ENCODE measurements at places on chromosomes 6 and 20.

- no peak for DNase-seq
Observed at GRCh38 chr6:11731423-11731822, 47.2 kb downstream of the ADTRP start.

- DNase-seq = peak; percentile 42
Observed at GRCh38 chr6:32086661-32087573, 22.2 kb downstream of the TNXB start.

GRCh38 chr6:67231092-67231491 is 1404.0 kb upstream of the ADGRB3 start:
- DNase-seq = no peak

GRCh38 chr6:498795-499231 is 107.3 kb downstream of the IRF4 start:
- DNase-seq = no peak

- no peak for DNase-seq
Observed at GRCh38 chr6:24879351-24879750, 56.4 kb downstream of the RIPOR2 start.

DNA sequence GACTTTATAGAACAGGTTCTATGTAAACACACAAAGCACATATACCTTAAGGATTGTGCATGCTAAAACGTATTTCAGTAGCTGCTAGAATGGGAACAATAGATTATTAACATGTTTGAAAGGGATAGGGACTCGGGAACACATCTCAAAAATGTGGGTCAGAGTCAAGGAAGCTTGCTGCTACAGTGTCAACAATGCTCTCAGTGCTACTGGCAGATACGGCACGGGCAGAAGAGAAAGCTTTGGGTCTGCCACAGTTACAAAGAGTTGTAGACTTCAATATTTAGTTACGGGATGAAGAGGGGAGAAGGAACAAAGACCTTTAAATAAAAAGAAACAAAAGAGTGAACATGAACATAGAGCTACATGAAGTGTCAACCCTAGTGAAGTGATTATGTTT is 170.5 kb downstream of the BACH2 start:
- no peak for DNase-seq

DNA sequence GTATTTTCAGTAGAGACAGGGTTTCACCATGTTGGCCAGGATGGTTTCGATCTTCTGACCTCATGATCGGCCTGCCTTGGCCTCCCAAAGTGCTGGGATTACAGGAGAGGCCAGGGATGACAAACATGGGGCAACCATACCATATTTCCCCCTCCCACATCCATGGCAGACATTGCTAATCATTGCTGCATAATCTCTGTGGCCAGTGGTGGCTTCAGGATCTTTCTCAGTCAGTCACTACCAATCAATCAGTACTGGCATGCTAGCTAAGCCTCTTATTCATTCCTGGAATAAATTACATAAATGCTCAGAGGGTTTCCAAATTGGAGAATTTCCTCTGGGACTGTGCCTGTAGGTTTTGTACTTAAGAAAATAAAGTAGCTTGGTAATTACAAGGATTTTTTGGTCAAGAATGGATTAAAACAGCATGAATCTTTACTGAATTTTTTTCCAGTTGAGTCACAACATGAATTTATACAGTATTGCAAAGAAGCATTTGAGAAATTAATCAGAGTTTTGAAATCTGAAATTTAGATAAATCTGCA is 138.1 kb downstream of the FNDC1 start:
- no peak for DNase-seq

DNA sequence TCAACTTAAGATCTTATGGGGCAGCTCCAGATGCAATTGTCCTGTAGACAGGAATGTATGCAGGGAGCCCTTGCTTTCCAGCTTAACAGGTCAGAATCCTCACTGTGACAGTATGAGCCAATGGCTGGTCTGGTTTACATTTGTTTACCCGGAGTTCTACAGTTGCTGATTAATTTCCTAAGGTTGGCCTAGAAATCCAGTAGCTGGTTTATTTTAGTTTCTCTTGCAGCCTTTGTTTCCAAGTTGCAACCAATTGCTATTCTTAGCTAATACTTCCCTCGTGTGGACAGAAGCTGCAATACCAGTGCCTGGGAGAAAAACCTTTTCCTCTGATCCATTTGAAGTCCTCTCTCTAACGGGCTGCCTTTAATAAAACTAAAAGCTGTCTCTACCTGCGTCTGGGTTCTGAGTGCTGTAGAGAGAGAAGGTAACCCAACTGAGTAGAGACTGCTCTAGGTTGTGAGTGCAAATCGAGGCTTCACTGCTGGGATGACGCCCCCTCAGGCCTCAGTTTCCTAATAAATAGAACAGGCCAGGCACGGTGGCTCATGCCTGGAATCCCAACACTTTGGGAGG is 45.9 kb downstream of the ZNF217 start:
- peak; percentile 95 for DNase-seq

- DNase-seq = no peak
Observed at GRCh38 chr6:89615882-89616281, 22.7 kb downstream of the LYRM2 start.

DNA sequence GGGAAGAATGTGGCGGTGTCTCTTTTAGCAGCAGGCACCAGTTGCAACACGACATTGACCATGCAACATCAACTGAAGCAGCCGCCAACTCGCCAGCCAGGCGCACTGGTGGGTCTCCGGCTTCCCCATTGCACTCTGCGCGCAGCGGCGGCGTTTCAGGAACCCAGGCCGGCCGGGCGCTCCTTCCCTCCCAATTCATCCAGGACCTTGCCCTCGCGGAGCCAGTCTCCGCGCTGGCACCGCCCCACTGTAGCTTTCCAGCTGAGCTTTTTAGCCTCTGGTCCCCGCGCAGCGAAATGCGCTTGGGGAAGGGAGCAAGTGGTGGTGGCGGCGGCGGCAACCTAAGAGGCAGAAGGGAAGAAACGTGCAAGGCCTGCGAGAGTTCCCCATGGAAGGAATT is 297.9 kb upstream of the RIMS1 start:
- DNase-seq = no peak

GRCh38 chr6:116282698-116283097 is 3.0 kb upstream of the TSPYL1 start:
- DNase-seq = no peak

DNA sequence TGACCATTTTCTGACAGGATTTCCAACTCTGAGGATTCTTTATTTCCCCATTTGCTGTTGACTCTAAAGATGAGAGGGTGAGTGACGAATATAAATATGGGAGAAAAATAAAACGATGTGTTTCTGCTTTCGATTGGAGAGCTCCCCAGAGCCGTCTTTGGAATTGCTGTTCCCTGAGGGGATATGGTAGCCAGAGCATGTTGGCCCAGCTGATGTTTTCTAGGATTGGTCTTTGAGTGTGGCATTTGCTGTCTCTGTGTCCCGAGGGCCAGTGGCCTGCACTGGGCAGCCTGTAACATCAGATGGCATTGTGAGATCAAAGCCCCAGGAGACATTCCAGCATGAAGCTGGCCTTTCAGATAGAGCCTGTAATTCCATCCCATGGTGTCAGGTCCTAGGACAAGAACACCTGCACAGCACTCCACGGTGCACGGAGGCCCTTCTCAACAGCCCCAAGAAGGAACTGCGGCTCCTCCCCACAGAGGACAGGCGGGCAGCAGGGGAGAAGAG is 26.7 kb downstream of the PKIG start:
- no peak for DNase-seq

GRCh38 chr6:26067367-26067766 is 19.9 kb upstream of the HFE start:
- no peak for DNase-seq

- no peak for DNase-seq
Observed at GRCh38 chr6:162372106-162372505, 355.5 kb downstream of the PRKN start.

DNA sequence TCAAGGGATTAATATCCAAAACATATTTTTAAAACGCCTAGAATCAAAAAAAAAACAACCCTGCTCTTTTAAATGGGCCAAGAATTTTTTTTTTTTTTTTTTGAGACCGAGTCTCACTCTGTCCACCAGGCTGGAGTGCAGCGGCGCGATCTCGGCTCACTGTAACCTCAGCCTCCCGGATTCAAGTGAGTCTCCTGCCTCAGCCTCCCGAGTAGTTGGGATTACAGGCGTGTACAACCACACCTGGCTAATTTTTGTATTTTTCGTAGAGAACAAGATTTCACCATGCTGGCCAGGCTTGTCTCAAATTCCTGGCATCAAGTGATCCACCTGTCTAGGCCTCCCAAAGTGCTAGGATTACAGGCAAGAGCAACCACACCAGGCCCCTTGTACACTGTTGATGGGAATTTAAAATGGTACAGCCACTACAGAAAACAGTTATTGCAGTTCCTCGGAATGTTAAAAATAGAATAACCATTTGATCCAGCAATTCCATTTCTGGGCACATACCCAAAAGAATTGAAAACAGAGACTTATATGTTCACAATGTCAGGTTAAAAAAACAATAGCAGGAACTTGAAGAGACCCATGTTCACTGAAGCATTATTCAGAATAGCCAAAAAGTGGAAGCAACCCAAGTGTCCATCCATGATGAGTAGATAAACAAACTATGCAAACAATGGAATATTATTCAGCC is 3.1 kb upstream of the MYL9 start:
- DNase-seq = no peak

DNA sequence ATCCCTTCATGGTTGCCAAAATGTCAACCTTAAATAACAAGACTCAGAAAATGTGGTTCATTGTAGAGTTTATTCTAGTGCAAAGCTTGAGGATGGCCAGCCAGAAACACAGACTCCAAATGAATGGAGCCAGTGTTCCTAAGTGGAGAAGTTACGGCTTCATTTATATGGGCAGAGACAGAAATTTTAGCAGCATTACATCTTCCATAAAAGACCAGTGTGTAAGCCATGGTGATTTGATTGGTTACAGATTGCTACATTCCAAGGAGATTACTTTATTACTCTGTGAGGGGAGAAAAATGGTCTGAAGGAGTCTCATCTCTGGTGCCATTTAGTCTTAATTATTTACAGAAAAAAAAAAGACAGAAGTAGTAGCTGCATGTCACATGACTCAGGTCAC is 97.8 kb downstream of the OTOR start:
- DNase-seq = peak; percentile 71

DNA sequence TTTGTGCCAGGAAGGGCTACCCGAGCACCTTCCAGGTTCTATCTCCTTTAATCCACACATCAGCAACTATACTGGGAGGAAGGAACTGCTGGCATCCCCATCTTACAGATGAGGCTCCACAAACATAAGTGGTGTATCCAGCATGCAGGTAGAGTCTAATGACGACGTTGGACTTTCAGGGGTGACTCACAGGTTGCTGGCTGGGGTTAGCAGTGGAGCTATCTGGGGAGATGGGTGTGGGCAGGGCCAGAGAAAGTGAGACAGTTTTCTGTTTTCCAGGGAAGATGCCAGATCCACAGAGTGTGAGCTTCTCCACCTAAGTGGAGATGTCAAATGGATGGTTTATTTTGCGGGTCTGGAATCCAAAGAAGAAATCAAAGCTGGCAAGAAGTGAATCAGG is 31.8 kb downstream of the CDH22 start:
- DNase-seq = no peak

DNA sequence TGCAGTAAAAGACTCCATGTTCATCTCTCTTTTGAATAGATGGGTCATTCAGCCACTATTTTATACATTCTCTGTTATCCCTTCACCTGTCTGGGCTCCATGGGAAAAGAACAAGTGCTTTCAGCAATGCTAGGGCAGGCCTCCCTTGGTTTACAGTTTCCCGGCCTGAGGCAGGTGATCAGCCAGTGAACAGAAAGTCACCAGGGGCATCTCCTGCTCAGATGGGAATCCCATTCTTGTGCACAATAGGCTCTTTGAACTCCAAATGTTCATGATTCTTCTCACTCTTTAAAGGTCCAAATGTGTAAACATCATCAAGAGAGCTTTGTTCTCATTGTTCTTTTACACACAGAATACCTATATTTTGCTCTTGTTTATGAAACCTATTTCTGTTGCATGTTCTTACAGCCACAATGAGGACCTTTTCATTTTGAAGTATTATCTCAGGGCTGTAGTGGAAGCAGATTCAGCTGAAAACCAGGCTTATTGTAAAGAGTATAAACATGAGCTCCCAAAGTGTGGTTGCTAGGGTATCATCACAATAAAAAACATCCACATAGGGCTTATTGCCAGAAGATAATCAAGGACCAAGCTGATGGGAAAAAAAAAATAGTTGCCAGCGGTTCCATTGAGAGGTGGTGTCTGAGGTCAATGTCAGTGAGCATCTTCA is 267.1 kb upstream of the SGK1 start:
- DNase-seq = peak; percentile 12

- no peak for DNase-seq
Observed at GRCh38 chr6:7893342-7893741, 17.2 kb downstream of the TXNDC5 start.

GRCh38 chr6:34516391-34517324 is 39.5 kb downstream of the SPDEF start:
- DNase-seq = no peak

GRCh38 chr6:128188678-128189077 is 287.8 kb upstream of the THEMIS start:
- DNase-seq = no peak

GRCh38 chr6:19492636-19493405 is 344.3 kb upstream of the ID4 start:
- DNase-seq = no peak

DNA sequence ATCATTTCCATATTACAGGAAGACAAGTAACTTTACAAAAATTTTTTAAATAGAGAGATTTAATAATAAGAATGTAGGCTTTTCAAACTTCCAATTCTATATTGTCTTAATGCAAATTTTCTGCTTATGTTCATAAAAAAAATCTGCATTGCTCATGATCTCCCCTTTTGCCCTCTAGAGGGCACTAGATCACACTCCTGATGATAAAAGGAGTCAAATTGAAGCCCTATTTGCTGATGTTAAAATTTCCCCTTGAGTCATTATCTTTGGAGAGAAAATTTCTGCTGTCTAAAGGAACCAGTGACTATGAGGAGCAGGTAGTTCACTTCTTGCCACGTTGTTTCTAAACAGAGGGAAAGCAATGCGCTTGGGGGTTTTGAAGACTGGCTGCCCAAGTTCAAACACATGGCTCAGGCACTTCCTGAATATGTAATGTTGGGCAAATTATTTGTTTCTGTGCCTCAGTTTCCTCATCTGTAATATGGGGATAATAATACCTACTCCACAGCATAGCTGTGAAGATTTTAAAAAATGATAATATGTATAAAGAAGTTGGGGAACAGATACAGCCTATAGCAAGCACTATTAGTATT is 874.2 kb downstream of the TFAP2A start:
- peak; percentile 69 for DNase-seq

- DNase-seq = no peak
Observed at GRCh38 chr6:132007474-132008190, 56.5 kb upstream of the CCN2 start.

DNA sequence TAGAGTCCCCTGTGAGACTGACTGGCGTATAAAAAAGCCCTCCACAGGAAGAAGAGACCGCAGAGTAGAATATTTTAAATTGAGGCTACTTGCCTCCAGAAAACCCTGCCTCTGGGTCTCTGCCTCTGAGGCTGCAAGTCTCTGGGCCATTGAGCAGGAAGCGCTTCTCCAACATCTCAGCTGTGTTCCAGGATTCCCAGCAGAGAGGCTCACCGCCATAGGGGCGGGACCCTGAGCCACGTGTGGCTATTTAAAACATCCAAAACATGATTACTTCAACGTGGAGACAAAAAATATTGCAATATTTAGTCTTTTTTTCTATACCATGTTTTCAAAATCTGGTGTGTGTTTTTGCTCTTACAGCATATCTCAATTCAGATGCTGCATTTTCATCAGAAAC is 59.4 kb downstream of the GNAS-AS1 start:
- no peak for DNase-seq

GRCh38 chr6:72938104-72938503 is 287.2 kb downstream of the KHDC1L start:
- DNase-seq = no peak

GRCh38 chr6:106659859-106660258 is 30.5 kb downstream of the QRSL1 start:
- no peak for DNase-seq

- no peak for DNase-seq
Observed at GRCh38 chr6:50236164-50236563, 186.4 kb upstream of the DEFB112 start.

Data from COLO829 (cell line).